ENCODE measurements at places on chromosomes 11 and 22. TPM values are rescaled to one million over a fixed set of nuclear protein-coding genes. Genes with fewer than 3 reads are reported as not detected.

Gene CELSR1
- 27.9 TPM for total RNA-seq

Gene MRGPRX3
- total RNA-seq, result not detected

Gene GRIA4
- total RNA-seq, result not detected

Gene LGALS12
- not detected for total RNA-seq

Gene RAG2
- not detected for total RNA-seq

Gene GDPD4
- total RNA-seq, result not detected

Gene PGR
- not detected for total RNA-seq

Gene OR8H3
- total RNA-seq, result not detected

Gene BARX2
- total RNA-seq, result not detected

Gene BIK
- total RNA-seq, result 1.5 TPM

Gene DLAT
- total RNA-seq, result 23.4 TPM

Gene CHRNA10
- total RNA-seq, result 1.7 TPM

Gene NPTXR
- total RNA-seq, result 9.1 TPM

Gene CSNK2A3
- 1.8 TPM for total RNA-seq

Gene ARHGAP8
- total RNA-seq, result 0.96 TPM

Gene PATE3
- not detected for total RNA-seq

Gene SUSD2
- total RNA-seq, result 67.0 TPM

Gene LMNTD2
- total RNA-seq, result 2.3 TPM

Gene SEPTIN3
- total RNA-seq, result 0.96 TPM

Gene GPR83
- total RNA-seq, result not detected

Gene ARHGAP42
- 4.5 TPM for total RNA-seq

Gene CATSPER1
- total RNA-seq, result 1.8 TPM

Gene OSBP2
- 10.5 TPM for total RNA-seq

Gene HDHD5
- total RNA-seq, result 46.8 TPM

Gene SMTNL1
- total RNA-seq, result not detected

Gene OR5B3
- total RNA-seq, result not detected

Gene TIMM10
- total RNA-seq, result 159 TPM

Gene PARVA
- 25.9 TPM for total RNA-seq

Gene MS4A15
- total RNA-seq, result not detected

Gene CLDN5
- total RNA-seq, result not detected

Gene MAPK8IP2
- total RNA-seq, result 2.9 TPM

Gene PRG3
- not detected for total RNA-seq

Gene TSPAN18
- 3.5 TPM for total RNA-seq

Gene CCS
- 26.1 TPM for total RNA-seq

Gene APBB1
- 18.2 TPM for total RNA-seq

Gene CD3D
- total RNA-seq, result not detected

Gene PRAME
- 102 TPM for total RNA-seq

Gene CAVIN3
- 34.6 TPM for total RNA-seq

Gene RAB36
- 7.4 TPM for total RNA-seq

Gene UBE4A
- 9.9 TPM for total RNA-seq

Gene TMEM191C
- 1.2 TPM for total RNA-seq

Gene TRIM21
- total RNA-seq, result 21.6 TPM

Gene ATG13
- 59.8 TPM for total RNA-seq

Measured in A549 treated with GW870086 at 1 μM for 4 hours (cell line).